ENCODE measurements at places on chromosomes 12 and 14.

- DNase-seq: no peak
These were observed 107.2 kb downstream of the UNC79 start for GRCh38 chr14:93537951-93538350.

DNA sequence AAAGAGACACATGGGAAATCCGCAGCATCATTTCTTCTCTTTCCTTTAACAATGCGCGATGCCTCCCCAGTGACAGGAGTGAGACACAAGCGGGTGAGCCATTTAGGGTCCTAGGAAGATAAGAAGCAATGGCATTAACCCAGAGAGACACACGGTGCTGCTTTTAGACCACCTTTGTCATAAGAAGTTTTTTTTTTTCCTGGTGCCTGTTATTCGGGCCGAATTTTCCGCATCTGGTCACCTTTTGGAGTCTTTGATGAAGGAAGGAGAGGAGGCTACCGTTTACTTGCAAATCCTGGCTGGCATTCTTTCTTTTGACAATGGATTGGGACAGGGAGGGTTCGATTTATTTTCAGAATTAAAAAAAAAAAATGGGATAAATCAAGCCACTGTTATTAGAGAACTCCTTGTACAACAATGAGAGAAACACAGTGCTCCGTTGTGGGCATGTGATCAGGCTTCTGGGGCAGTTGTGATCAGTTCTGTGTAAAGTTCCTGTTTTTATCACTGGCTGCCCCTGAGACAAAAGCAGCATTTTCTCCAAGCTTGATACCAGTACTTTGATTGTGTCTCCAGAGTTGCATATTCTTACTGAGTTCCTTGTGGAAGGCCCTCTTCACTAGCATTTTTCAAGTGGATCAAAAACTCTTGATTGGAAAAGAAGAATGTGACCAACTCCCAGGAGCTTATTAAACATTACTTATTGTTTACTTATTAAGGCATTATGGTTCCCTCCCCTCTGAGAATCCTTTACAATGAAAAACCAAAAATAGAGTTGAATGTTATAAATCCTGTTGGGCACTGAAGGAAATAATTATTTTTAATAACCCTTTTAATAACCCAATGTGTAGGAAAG is 1.1 kb downstream of the DIP2B start:
- peak; percentile 32 for DNase-seq

GRCh38 chr14:95458906-95459305 is 57.5 kb downstream of the SYNE3 start:
- DNase-seq: no peak

GRCh38 chr14:53217316-53217994 is 64.3 kb upstream of the DDHD1 start:
- DNase-seq: peak; percentile 72

- no peak for DNase-seq
These were observed 277.9 kb upstream of the FOXG1 start for GRCh38 chr14:28488684-28489083.

- no peak for DNase-seq
These were observed 237.2 kb upstream of the SYT10 start for GRCh38 chr12:33676866-33677265.

DNA sequence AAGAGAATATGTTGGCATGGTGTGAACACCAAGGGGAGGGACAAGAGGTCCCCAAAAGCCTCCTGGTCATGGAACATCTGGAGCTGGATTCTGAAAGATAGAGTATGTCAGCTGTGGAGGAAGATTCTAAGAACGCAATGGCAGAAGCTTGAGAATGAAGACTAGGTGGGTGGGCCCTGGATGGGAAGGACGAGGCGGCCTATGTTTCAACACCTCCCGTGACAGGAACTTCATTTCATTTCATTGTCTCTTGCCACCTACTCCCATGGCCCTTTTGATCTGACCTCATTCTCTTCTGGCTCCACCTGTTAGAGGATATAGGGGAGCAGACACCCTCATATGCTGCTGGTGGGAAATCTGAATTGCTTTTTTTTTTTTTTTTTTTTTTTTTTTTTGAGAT is 3.3 kb downstream of the UNG start:
- no peak for DNase-seq

- no peak for DNase-seq
These were observed 152.2 kb upstream of the HIF1A start for GRCh38 chr14:61542848-61543790.

GRCh38 chr12:115382681-115383080 is 698.7 kb upstream of the TBX3 start:
- DNase-seq: no peak
